Thoracic aorta (tissue), 2 donors: ENCODE measurements at places on chromosomes 5 and 9. TPM values are rescaled to one million over a fixed set of nuclear protein-coding genes. Genes with fewer than 3 reads are reported as not detected.

DNA sequence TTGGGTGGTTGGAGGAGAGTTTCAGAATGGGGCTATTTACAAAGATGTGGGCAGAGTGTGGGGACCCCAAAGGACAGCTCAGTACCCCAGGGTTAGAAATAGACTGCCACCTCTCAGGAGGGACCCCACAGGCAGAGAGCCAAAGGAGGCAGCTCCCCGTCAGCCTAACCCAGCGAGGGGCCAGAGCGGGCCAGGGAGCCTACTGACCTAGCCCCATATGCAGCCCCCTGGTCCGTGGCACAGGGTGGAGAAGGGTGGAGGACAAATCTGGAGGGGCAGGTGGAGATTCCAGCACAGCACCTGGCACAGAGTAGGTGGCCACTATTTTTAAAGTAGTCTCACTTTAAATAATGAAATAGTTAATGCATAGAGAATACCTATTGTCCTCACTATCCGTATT lies 67.2 kb upstream of the ANGPTL2 start:
- no peak for DNase-seq

FBP1 gene
- total RNA-seq = 6.6 TPM

DNA sequence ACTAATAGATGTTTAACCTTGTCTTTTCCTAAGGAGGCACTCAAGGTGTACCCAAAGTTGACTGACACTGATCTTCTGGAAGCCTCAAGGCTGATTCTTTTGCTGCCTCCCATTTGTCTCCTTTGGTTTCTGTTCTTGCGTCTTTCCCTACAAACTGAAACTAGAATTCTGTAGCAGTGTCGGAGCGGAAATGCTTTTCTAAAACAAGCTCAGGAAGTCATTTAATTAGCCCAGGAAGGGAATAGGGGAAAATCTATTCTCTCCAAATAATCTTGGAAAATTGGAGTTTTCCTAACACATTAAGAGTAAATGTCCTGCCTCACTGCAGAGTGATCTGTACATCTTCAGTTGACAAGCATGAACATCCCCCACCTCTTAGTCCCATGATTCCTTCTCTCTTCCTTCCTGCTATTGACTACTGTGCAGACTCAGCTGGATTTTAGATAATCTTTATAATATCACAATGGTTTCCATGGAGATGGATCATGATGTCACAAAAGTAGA lies 182.7 kb downstream of the NR3C1 start:
- no peak for DNase-seq

RAD23B gene
- total RNA-seq = 57.4 TPM

- no peak for DNase-seq
Observed at GRCh38 chr5:29131285-29131684, 2062.2 kb upstream of the CDH6 start.
